ENCODE measurements at places on chromosomes 11 and 22.

- DNase-seq, result no peak
These were observed 1.0 kb upstream of the ADSL start for GRCh38 chr22:40345271-40345670.

DNA sequence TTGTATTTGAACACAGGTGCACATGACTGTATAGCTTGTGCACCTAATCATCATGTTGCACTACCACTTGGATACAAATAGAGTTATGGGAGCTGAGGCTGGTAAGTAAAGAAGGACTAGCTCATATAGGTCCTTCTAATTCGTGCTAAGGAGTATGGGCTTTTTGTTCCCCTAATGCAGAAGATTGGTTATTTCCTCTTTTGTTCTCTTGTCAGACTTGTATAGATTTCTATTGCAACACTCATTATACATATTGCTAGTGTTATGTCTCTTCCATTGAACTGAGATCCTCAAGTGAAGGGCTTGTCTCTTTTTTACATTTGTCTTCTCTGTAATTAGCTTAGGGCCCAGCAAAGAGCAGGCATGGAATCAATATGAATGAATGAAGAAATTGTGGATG is 54.1 kb upstream of the ARHGAP20 start:
- DNase-seq, result no peak

DNA sequence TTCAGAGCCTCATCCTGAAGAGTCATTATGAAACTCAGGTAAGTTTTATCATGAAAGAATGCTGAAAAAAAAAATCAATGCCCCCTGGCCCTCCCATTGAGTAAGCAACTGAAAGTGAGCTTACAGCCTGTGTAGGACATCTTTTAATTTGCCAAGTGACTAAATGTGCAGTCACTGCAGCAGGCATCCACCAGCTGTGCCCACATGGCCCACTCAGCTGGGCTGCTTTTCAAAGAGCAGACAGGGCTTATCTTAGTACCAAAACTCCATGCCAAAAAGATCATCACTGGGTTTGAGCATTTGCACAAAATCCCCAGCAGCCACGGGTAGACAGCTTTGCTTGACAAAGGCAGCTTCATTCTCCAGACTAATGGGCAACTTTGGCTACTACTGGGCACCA is 709.7 kb downstream of the NTM start:
- no peak for DNase-seq

DNA sequence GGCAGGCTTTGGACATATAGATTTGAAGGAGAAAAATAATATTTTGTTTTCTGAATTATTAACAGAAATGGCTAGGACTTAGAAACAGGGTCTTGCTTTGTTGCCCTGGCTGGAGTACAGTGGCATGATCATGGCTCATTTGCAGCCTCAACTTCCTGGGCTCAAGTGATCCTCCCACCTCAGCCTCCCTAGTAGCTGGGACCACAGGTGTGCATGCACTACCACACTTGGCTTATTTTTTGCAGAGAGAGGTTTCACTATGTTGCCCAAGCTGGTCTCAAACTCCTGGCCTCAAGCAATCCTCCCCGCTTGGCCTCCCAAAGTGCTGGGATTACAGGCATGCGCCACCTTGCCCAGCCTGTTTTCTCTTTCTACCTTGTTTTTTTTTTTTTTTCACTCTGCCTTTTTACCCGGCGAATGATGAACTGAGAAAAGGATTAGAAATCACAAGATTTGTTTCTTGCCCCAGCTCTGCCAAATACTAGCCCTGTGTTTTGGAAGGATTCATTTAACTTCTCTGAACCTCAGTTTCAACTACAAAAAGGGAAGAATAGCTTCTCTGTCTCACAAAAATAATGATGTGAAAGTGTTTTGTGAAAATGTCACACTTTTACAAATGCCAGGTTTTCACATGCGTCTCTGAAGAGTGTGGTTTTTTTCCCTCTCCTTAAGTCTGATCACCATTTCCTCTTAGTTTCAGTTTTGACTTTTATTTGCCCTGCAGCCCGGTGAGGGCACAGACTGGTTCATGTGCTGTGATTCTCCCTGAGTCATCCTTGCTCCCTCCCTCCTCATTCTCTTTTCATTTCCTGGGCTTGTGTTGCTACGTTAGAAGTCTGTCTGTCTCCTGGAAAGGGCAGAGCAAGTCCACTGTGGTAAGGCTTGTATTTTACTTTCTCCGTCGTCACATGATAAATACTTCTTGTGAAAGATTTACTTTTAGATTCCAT is 67.7 kb downstream of the BCL2L13 start:
- peak; percentile 86 for DNase-seq

DNA sequence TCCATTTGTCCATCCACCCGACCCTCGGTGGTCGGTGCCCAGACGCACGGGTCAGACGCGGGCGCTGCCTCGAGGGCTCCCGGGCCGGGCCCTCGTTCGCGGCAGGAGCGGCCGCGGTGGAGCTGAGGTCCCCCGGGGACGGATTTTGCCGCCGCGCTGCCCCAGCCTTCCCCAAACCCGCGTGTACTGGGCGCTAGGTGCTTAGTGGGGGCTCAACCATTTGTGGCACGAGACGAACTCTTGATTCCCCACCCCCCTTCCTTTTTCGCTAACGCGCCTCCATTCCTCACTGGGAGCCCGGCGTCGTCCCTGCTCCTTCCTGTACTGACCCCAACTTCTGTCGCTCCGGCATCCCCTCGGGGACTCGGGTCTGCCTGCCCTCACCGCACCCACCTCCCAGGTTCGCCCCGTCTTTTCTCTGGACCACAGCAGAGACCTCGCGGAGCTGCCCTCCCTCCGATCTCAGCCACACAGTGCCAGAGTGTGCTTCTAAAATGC is 789 bp upstream of the CBX7 start:
- DNase-seq, result no peak

DNA sequence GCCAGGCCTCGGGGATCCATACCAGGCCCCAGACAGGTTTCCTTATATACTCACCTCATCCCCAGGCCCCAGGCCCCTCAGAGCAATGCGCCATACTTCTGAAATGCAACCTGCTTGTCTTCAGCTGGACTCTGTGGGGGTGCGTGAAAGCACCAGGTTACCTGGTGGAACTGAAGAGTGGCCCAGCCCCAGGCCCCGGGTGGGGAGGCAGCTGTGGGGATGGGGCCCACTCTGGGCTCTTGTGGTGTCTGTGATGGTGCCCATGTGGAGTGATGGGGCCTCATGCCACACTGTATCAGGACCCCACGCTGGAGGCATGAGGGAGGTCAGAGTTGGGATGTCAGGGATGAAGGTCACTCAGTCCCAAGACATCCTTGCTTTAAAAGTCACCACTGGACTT is 999.0 kb downstream of the BRD1 start:
- no peak for DNase-seq

- DNase-seq, result no peak
These were observed 24.1 kb upstream of the FEZ1 start for GRCh38 chr11:125519860-125520834.

DNA sequence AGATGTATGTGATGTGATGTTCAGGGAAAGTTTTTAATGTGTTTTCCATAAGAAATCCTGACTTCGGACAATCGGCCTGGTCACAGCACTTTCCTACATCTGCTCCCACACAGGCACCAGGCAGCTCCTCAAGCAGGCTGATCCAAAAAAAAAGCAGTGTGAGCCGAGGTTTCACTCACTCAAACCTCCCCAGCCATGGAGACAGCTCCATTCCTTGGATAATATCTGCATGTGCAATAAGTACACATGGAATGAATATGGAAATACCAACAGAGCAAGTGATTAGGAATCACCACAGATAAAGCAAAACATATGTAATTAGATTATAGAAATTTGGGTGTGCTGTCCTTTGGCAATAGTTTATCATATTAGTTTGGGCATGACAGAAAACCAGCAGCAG is 88.8 kb upstream of the API5 start:
- no peak for DNase-seq

DNA sequence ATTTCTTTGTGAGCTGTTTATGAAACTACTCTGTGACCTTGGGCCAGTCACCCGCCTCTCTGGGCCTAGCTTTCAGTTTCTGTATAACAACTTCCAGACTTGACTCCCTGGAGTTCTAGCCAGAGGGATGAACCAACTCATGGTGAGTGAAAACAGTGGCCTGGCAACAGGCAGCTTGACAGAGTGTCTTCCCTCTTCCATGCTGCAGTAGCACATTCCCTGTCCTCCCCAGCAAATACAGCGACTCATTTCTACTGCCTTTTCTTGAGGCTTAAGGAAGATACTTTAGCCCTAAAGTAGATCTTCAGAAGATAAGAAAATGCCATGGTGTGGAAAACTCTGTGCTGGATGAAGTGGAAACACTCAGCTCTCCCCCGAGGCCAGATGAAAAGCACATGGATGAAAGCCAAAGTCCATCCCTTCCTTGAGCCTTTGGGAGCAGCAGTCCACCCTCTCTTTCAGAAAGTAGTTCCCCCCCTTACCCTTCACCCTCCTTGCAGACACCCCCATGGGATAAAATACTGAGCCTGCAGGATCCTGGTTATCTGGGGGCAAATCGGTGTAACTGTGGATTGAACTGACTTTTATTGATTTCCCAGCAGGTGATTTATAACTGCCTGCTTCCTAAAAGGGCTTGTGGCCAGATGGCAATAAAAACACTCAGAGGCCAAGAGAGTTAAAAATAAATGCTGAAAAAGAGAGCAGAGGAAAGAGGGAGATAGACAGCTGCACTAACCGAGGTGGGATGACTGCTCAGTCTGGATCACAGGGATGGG is 24.1 kb downstream of the IRAG1 start:
- DNase-seq, result peak; percentile 37

DNA sequence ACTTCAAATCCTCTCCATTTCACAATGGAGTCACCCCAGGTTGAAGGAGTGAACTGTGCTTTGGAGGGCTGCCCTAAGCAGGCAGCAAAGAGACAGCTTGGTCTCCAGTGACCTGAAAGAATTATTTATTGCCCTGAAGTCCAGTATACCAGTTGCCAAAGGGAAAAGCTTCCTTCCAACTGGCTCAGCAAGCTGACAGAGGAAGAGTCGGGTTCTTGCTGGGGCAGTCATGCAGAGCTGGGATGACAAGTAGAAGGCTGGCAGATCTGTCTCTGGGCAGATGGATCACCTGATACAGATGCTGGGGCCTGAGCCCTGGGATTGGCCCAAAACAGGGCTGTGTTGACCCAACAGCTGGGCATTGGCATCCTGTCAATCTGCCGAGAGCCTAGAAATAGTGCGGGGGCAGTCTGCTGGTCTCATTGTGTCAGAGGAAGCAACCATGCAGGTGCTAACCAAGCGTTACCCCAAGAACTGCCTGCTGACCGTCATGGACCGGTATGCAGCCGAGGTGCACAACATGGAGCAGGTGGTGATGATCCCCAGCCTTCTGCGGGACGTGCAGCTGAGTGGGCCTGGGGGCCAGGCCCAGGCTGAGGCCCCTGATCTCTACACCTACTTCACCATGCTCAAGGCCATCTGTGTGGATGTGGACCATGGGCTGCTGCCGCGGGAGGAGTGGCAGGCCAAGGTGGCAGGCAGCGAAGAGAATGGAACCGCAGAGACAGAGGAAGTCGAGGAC is at the start of gene THRSP:
Gene THRSP, plus strand, starts transcription at position 422 of the 742 bp plus-strand sequence. Its CDS starts 21 bp downstream, at position 443.
- DNase-seq, result no peak

DNA sequence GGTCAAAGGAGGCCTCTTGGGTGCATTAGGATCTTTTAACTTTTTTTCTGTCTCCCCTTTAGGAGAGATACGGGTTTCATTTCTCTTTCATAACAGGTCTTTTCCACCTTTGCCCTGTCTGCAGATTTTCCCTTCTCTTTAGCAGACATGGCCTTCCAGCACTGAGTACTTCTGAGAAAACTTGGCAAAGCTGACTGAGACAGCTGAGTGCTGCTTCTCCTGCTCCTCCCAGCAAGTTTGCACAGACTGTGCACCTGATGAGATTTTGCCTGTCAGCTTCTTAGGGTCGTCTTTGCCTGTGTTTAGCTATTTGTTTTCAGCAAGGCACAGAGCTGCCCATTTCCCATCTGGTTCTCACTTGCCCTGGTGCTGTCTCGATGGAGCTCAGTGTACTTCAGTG is 87.5 kb upstream of the TBCEL start:
- DNase-seq, result no peak

DNA sequence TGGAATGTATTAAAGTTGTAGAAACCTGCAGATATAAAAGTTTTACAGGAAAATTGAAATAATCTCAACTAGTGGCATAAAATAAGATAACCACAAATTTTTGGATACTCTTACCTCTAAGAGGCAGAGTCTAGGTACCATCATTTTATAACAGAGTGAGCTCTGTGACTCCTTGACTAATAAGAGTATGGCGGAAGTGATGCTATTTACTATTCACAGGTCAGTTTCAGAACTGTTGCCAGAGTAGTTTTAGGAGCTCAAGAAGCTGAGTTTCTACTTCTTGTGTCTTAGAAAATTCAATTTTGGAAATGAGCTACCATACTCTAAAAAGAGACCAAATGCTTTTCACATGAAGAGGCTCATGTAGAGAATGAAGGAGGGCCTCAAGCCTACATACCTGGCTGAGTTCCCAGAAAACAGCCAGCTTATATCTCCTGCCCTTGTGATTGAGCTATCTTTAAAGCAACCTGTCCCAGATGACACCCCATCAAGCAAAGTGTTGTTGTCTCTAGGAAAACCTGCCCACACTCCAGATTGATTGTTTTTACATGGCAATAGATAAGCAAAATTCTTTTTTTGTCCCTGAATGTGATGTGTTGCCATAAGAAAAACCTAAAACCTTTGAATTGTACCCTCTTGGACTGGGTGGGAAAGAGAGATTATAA is 712.8 kb upstream of the CNTN5 start:
- DNase-seq, result no peak

- DNase-seq, result no peak
These were observed 51.0 kb upstream of the CARS1 start for GRCh38 chr11:3108183-3108721.

DNA sequence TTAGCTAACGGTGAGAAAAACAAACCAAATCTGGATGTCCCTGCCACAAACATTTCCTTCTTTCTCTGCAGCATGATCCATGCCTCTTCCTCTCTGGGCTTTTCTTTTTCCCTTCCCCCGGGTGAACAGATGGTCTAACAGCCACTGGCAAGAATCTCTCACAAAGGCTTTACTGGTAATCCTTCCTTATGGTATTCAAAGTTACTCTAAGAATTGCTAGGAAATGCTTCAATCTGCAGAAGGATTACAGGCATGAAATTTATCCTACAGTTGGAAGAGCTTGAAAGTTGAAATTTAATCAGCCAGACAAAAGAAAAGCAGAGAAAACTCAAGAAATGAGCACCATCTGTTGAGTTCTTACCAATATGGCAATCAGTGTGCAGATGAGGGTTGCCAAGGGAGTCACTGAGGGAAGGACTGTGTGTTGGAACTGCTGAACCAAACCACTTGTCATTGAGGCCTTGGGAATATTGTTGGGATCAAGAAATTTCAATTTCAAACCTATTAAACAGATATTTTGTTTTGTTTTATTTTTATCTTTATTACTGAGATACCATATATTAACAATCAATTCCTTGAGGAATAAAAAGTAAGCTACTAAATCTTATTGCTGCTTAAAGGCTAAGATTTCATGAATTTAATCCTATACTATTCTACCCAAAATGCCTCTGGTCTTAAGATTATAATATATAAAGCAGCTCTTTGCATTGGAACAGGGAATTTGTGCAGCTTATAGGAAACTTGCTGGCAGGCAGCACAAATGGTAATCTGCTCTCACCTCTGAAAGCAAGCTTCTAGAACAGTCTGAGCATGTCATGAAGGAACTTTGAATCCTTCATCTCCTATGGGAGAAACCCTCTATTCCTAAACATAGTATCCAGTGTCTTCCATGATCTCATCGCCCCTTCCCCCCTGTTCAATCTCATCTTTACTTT is 29.7 kb upstream of the NDUFC2 start:
- peak; percentile 28 for DNase-seq
